ENCODE measurements at places on chromosomes 11 and 22.

DNA sequence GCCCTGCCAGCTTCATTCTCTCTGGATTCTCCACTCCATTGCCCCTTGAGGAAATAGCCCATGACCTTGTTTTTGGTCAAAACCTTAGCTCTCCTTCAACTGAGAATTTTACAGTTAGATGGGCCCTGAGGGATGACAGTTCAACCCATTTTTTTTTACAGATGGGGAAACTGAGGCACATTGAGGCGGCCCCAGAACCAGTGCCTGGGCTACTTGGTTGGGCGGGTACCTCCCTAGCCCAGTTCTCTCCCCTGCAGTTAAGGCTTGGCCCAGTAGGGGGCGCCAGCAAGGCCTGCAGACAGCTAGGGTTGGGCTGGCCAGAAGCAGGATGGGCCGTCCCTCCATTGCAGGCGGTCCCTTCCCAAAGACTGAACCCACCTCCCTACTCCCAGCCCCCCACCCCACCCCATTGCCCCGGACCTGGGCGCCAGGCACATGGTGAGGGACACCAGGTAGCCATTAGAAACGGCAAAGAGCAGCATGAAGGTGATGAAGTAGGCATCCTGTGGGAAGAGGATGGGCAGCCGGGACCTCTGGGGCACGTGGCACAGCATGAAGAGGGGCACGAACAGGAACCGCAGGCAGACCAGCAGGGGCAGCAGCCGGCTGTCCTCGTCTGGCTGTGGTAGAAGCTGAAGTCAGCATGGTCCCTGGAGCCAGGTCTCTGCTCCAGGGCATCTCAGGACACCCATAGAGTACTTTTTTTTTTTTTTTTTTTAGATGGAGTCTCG, 7.6 kb downstream of the SLC29A2 start:
- DNase-seq: no peak

DNA sequence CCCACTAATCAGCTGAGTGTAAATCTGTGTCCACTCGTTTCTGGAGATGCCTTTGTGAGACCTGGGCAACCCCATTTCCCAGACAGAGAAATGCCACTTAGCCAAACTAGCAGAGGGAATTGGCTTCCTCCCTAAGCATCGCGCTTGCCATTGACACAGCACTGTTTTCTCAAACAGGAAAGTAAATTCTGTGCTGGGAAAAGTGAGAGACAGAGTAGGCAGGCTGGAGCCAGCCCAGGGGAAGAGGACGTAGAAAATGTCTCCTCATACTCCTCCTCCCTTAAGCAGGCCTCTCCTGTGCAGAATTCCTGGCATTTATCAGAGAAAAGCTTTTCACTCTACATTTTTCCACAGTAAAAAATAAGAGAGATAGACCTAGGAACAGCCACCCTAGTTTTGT, 99.1 kb upstream of the AMOTL1 start:
- DNase-seq: no peak

GRCh38 chr11:96143041-96143521, 199.9 kb downstream of the MAML2 start:
- no peak for DNase-seq

DNA sequence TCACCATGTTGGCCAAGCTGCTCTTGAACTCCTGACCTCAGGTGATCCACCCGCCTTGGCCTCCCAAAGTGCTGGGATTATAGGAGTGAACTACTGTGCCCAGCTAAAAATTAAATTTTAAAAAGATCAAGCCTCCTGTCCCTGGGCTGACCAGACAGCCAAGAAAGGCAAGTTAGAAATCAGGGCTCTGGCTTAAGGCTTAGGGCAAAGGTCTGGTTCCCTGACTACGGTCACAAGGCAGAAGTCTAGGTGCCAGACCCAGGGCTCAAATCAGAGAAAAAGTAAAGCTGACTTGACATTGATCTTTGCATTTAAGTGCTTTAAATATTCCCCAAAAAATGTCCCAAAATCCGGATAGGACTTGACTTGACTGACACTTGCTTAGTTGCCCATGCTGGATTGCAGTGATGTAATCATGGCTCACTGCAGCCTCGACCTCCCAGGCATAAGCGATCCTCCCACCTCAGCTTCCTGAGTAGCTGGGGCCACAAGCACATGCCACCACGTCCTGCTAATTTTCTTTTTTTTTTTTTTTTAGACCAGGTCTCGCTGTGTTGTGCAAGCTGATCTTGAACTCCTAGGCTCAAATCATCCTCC, 17.3 kb upstream of the CRKL start:
- no peak for DNase-seq

DNA sequence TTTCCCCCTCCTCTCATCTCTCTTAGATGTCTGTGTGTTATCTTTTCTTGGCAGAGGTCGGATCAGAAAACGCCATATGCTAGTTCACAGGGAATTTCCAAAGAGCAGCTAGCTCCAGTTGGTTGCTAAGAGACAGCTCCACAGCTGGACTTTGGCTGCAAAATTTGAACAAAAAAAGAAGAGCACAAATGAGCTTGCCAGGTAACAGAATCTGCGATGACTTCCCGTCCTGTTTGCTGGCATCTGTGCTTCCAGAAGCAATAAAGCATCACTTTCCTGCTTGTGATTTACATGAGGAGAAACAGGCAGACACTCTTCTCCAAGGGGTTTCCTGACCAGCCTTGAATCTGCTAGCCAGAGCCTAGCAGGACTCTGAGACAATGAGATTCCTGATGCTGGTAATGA, 596.0 kb upstream of the B3GAT1 start:
- no peak for DNase-seq

GRCh38 chr11:118016104-118016503, 29.9 kb downstream of the IL10RA start:
- DNase-seq: no peak

- DNase-seq: no peak
Measured at GRCh38 chr11:57647960-57648800, 1.5 kb downstream of the YPEL4 start.

DNA sequence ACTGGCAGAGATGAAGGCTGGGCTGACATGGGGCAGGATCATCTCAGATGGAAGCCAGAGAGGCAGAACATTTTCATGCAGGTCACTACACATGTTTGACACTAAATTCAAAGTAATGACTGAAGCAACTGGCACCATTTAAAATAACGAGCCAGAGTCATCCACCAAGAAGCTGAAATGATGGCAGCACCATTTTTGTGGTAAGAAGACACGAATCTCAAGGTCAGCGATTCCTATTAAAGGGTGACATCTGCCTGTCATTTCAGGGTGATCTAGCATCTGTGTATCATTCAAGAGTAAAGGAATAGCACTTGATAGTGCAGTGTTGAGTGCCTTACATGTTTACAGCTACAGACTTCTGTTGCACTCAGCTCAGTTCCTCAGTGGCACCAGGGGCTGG, 113.4 kb upstream of the C11orf87 start:
- no peak for DNase-seq

GRCh38 chr11:127491589-127491988, 491.0 kb upstream of the KIRREL3 start:
- DNase-seq: no peak

GRCh38 chr11:48123934-48124755, 92.5 kb upstream of the OR4B1 start:
- DNase-seq: no peak

DNA sequence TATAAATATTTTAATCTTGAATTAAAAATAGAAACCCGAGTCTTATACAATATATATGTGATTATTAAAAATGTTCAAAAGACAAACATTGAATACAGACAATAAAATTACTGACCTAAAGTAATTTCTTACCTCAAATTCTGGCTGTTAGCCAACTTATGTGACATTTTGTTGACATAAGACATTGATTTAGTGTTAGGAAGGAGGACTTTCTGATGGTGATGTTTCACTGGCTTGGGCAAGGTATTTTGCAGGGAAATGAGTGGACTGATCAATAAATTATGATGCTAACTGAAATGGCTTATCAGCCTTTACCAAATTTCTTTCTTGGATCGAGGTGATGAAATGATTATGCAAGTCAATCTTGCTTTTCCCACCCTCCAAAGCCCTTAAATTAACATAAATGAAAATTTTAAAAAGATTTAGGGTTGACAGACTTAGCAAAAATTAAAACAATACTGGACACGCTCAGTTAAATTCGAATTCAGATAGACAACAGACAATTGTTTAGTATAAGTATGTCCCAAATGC, 33.2 kb upstream of the FZD4 start:
- DNase-seq: no peak

DNA sequence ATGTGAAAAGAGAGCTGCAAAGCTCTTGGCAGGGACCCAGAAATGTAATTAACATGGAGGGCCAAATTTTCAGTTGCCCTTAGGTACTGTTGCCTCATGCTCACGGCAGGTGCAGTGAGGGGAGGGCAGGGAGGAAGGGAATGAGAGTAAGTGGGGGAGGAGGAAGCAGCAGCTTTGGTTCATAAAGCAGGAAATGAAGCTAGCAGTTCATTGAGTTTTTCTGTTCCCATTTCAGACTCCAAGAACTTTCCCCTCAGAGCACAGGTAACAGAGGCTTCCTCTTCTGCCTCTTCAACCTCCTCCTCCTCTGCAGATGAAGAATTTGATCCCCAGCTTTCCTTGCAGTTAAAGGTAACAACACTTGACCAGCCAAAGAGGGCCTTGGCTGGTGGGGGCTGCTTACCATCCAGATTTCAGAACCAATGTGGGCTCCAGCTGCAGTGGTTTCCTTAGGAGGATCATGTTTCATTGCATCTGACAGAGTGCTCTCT, 57.9 kb upstream of the PARVA start:
- peak; percentile 87 for DNase-seq

DNA sequence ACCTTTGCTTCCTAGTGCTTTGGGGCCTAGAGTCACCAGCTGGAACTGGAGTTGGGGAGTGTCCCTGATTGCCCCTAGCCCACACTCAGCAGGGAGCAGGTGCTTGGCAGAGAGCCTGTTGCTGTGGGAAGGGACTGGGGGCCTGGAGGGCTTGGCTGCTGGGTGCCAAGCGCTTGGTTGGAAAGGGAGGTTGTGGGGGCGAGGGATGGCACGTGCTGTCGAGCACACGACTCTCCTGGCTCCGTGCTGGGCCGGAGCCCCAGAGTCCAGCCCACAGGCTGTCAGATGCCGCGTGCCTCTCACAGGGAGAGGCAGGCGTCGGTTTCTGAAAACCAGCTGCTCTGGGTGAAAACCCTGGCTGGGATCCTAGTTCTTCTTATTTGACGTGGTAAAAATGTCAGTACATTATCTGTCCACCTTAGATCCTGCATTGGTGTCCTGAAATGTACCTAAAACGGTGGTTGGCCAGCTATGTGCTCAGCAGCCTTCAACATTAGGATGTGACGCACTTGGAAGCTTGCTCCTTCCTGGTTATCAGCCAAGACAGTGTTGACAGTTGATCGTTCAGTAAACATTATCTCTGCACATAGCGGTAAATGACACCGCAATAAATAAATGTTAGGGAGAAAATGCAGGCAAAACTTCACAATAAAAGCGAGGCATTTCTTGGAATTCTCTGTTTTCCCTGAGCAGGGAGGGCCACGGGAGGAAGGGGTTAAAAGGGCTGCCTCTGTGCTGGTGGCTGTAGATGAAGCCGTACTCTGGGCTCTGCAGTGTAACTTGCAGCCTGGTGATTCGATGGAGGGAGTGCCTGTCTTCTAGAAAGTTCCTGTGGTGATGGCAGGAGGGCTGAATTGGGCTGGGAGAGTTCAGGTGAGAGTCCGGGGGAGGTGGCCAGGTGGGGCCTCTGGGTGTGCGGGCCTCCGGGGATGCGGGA, 29.2 kb downstream of the GRAMD4 start:
- peak; percentile 27 for DNase-seq

- no peak for DNase-seq
Measured at GRCh38 chr11:108863528-108863927, 198.7 kb downstream of the DDX10 start.

DNA sequence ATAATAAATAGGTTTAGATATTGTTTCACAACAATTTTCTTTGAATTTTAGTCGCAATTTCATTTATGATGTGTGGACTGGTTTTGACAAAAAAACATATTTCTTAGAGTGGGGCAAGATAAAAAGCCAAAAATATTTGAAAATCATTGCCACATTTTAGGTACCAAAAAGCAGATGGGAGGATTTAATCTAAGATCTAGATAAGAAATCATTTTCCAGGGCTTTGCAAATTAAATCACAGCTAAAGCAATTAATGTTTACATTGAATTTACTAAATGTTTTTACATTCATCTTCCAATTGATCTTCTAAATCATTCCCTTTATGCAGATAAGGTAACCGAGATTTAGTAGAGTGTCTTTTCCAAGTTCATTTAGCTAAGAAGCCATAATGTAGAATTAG, 1386.0 kb upstream of the TENM4 start:
- DNase-seq: no peak

DNA sequence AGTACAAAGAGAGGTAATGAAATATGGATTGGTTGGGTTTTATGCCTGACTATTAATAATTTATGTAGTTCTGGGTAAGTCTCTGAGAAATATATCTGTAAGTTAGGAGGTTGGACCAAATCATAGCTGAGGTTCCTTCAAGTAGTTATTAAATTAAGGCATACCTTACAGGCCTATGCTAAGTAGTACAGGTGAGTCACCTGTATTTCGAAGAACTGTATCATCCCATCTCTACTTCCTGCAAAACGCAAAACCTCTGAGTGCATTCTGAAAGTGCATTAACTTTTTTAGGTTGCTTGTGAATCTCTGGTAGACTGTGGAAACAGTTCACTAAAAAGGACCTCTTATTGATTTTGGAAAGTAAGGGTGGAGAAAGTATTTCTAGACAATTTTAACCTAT, 37.1 kb downstream of the APOL5 start:
- no peak for DNase-seq

DNA sequence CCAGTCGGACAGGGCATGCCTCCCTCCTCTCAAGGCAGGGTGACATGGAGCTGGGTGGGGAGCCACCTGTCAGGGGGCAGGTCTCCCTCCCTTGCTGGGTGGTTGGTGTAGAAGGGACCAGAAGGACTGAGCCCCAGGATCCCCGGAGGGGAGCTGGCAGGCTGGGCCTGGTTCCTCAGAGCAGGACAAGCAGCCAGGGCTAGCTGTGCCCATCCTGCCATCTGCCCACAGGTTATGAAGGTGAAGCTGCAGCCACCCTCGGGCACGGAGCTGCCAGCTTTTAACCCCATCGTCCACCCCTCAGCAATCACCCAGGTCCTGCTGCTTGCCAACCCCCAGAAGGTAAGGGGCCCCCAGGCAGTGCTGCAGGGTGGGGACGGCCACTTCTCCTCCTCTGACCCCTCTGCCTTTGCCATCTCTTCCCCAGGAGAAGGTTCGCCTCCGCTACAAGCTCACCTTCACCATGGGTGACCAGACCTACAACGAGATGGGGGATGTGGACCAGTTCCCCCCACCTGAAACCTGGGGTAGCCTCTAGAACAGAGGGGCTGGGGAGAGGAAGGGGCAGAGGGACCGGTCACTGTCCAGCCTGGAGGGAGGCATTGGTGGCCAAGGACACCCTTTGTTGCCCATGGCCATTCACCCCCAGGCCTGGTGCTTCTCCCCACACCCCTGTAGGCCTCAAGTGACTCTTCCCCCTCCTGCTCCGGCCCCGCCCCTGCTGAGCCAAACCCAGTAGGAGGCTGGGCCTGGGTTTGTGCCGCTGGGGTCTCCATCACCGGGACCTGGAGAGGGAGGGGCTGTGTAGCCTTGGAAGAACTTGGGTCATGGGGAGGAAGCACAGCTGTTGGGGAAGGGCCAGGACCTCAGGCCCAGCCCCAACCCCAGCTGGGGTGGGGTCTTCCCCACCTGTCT, 7.0 kb upstream of the SH3BP1 start:
- DNase-seq: no peak
